ENCODE measurements at places on chromosomes 3 and 15. TPM values are rescaled to one million over a fixed set of nuclear protein-coding genes. Genes with fewer than 3 reads are reported as not detected.

DNA sequence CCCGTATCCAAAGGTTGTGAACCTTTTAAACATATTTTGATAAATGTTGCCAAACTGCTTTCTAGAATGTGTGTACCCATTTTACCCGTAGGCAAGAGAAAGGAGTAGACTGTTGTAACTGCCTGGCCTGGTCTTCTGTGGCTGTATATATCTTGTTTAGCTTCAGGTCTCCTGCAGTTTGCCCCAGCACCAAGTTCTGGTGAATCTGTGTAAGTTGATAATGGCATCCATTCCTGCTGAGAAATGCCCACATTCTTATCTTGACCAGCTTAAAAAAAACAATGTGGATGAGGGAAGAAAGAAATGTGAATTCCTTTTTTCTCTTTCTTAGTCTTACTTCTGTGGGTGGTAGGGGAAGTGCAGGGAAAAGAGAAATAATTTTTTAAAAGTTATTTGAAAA, 53.3 kb upstream of the TLE3 start:
- H3K36me3 ChIP-seq = no peaks in the 10 kb centered on the region
- no peak for DNase-seq
- peaks cover 14% of the 10 kb centered on the region for H3K4me1 ChIP-seq
- no peak overlapping the region for H3K27ac ChIP-seq
- H3K4me3 ChIP-seq = no peak overlapping the region

DNA sequence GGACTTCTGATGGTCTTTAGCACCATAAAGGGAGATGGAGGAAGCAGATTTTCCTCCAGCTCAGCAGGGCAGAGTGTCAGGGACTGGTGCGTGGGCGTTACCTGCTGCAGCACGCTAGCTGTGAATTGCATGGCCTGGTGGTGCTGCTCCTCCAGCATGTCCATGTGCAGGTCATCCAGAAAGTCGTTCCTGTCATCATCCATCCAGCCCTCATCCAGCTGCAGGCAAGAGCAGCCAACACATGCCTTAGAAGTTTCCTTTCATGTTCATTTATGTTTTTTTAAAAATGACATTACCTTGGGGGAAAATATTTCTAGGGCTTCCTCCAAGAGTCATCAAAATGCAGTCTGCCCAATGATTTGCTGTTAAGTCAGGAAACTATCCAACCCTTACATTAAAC, 239.2 kb downstream of the PDZRN3 start:
- H3K27me3 ChIP-seq = no peaks in the 10 kb centered on the region
- DNase-seq = no peak
- H3K27ac ChIP-seq = no peak overlapping the region
- peaks cover 39% of the 10 kb centered on the region for H3K36me3 ChIP-seq

- no peaks in the 10 kb centered on the region for H3K27me3 ChIP-seq
- no peak overlapping the region for H3K4me3 ChIP-seq
- H3K4me1 ChIP-seq = peaks cover 31% of the 10 kb centered on the region
- H3K36me3 ChIP-seq = peaks cover 13% of the 10 kb centered on the region
- no peak overlapping the region for H3K27ac ChIP-seq
Observed at GRCh38 chr3:65848024-65848423, 190.7 kb downstream of the MAGI1 start.

HTR3C gene
- not detected for total RNA-seq

GRCh38 chr3:112486811-112487505, 12.3 kb downstream of the BTLA start:
- H3K27me3 ChIP-seq = no peaks in the 10 kb centered on the region
- no peak overlapping the region for H3K27ac ChIP-seq
- no peak overlapping the region for H3K4me3 ChIP-seq
- DNase-seq = no peak
- H3K4me1 ChIP-seq = no peaks in the 10 kb centered on the region

PEX5L gene
- total RNA-seq = 1.9 TPM

- no peak for DNase-seq
- no peak overlapping the region for H3K4me3 ChIP-seq
- H3K4me1 ChIP-seq = peaks cover 2% of the 10 kb centered on the region
Observed at GRCh38 chr3:104820959-104821358, 545.8 kb upstream of the ALCAM start.

DNA sequence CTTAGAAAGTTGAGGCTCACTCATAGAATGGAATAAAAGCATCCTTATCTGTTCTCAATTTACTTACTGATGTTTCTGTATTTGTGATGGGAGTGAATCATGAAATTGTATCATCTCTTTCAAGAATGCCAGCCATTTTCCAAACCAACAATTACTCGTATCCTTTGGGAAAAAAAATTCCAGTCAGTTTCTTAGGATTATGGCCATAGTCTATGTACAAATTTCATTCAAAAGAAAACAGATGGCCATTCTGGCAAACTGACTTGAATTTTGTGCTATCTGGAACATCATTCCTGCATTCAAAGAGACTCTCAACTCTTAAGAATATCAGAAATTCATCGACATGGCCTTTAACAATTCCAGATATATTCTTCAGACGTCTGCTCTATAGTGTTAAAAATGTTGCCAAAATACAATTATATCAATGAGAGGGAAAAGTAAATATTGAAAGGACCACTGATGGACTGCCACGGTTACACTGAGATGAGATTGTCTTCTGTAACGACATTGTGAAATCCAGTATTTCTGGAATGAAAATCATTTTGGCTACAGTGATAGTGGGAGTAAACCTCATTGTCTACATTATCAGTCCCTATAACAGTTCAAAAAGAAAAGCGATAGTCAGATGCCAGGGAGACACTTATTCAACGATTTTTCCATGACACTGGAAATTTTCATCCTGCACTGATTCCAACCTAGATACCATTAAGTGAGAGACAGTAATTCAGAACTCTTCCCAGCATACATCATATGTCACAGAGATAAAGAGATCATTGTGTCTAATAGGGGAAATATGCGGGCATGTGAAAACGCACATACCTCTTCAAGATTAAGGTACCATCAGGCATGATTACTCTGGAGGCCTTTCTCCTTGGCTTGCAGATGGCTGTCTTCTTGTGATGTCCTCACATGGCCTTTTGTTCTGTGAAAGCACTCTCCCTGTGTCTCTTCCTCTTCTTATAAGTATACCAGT, 953.8 kb upstream of the ALCAM start:
- H3K4me1 ChIP-seq = no peaks in the 10 kb centered on the region
- H3K4me3 ChIP-seq = no peak overlapping the region
- DNase-seq = no peak

AADACL2 gene
- total RNA-seq = not detected

RFX7 gene
- total RNA-seq = 36.5 TPM

- no peak for DNase-seq
- H3K27me3 ChIP-seq = peaks cover 13% of the 10 kb centered on the region
- no peaks in the 10 kb centered on the region for H3K36me3 ChIP-seq
- H3K27ac ChIP-seq = no peak overlapping the region
- no peaks in the 10 kb centered on the region for H3K4me1 ChIP-seq
- no peak overlapping the region for H3K4me3 ChIP-seq
Observed at GRCh38 chr3:172511783-172512762, 11.2 kb downstream of the TNFSF10 start.

DNA sequence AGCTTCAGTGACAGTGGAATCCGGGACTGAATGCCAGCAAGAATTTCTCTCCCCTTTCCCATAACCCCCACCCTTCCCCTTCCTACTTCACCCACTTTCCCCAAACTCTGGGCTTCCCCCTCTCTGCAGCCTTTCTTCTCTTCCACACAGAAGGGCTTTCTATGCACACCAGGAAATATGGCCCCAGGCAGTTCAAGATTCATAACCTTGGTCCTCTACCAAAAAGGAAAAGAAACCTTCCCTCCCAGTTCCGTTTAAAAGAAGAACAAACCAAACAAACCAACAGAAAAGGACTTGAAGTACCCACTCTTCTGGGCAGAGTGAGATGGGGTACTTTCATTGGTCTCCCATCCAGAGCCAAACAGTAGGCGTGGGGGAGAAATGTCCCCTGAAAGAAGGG, 68.8 kb upstream of the ABHD2 start:
- no peak overlapping the region for H3K27ac ChIP-seq
- peaks cover 13% of the 10 kb centered on the region for H3K4me1 ChIP-seq
- no peak for DNase-seq

TMEM212 gene
- total RNA-seq = not detected

GRCh38 chr3:53056442-53056841, 10.6 kb upstream of the SFMBT1 start:
- no peak overlapping the region for H3K27ac ChIP-seq
- no peak for DNase-seq
- H3K4me3 ChIP-seq = no peak overlapping the region
- no peaks in the 10 kb centered on the region for H3K4me1 ChIP-seq

DNA sequence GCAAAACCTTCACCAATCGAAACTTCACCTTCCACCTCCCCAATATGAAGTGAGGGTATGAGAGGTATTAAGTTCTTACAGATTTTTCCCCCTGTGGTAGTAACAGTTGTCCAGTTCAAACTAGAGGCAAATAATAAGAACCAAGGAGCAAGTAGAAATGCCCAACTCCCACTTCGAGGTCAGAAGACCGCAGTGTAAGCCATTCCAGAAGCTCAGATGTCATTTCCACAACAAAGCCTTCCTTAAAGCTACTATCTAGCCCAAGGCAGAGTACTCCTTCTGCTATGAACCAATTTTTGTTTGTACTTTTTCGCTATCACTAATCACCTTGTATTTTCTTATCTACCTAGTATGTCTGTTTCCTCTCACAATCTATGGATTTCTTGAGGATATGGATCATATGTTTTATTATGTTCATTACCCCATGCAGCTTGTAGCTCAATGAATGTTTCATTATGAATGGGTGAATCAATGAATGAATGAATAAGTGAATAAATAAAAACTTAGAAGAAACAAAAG, 235.7 kb upstream of the KCNMB2 start:
- no peak overlapping the region for H3K4me3 ChIP-seq
- no peak overlapping the region for H3K27ac ChIP-seq
- no peaks in the 10 kb centered on the region for H3K27me3 ChIP-seq
- DNase-seq = no peak
- H3K4me1 ChIP-seq = no peaks in the 10 kb centered on the region

DNA sequence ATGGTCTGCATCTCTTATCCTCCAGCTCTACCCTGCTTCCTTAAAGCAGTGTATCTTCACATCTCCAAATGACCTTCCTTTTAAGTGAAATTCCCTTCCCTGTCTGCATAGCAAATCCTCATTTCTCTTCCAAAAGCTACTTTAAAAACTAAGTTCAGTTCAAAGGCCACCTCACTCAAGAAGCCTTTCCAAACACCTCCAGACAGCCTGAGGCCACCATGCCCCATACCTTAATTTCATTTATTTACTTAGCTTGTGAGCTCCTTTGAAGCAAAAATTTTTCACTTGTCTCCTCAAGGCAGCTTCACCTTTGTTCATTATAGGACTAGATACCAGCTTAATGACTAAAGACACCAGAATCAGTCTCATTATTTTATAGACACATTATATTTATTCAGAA, 39.4 kb downstream of the PIGB start:
- no peak for DNase-seq
- H3K27me3 ChIP-seq = no peaks in the 10 kb centered on the region
- peaks cover 3% of the 10 kb centered on the region for H3K4me1 ChIP-seq

- H3K36me3 ChIP-seq = no peaks in the 10 kb centered on the region
- H3K27ac ChIP-seq = no peak overlapping the region
- H3K27me3 ChIP-seq = peaks cover 2% of the 10 kb centered on the region
- no peak for DNase-seq
Observed at GRCh38 chr15:39110746-39111145, 470.1 kb upstream of the THBS1 start.

- peaks cover 6% of the 10 kb centered on the region for H3K4me1 ChIP-seq
- H3K27me3 ChIP-seq = peaks cover 3% of the 10 kb centered on the region
- peak overlapping the region; percentile 39 for H3K27ac ChIP-seq
- no peak overlapping the region for H3K4me3 ChIP-seq
Observed at GRCh38 chr3:55000546-55000945, 72.7 kb upstream of the LRTM1 start.

DNA sequence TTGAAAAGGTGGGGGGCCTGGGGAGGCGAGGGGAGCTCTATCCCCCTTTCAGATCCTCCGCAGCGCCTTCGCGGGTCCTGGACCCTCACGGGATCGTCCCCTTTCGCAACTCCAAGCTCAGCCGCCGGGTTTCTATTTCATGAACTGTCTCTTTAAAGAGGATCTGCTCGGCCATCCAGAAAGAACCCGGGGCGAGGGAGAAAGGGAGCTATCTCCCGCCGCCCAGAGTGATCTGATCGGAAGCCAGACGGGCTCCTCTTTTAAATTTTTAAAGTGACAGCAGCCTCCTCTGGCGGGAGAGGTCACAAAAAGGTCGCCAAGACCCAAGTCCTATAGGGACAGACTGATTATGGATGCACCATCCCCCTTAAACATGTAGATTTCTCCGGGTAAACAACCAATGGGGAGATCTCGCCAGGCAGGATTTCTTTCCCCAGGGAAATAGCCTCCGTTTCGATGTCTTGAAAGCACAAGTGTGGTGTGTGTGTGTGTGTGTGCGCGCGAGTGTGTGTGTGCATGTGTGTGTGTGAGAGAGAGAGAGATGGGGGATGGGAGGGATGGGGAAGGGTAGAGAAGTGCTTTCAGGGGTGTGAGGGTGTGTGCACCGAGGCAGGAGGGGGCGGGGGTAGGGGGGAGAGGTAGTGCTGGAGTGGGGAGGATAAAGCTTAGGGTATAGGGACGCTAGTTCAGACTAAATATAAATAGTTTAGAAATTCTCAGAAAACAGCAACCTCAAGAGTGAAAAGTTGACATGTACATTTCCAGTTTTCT, 516.1 kb downstream of the MECOM start:
- peak overlapping the region; percentile 96 for H3K27ac ChIP-seq
- peaks cover 8% of the 10 kb centered on the region for H3K36me3 ChIP-seq

DNA sequence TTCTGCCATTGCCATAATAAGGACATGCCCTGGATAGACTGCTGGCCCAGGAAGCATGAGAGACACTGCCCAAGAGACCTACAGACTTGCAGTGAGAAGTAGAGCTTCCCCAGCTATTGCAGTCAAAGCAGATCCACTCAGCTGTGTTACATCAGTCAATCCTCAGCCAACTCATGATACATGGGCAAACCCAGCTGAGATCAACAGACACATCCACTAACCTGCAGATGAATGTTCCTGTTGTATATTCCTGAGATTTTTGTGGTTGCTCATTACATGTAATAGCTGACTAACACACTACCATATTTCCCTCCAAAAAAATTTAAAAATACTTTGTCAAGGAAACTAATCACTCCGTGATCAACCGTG, 68.6 kb downstream of the DCLK3 start:
- no peaks in the 10 kb centered on the region for H3K27me3 ChIP-seq
- H3K27ac ChIP-seq = no peak overlapping the region
- no peak overlapping the region for H3K4me3 ChIP-seq
- H3K36me3 ChIP-seq = peaks cover 2% of the 10 kb centered on the region
- H3K4me1 ChIP-seq = no peaks in the 10 kb centered on the region

- peaks cover 5% of the 10 kb centered on the region for H3K4me1 ChIP-seq
- H3K36me3 ChIP-seq = no peaks in the 10 kb centered on the region
- no peak overlapping the region for H3K4me3 ChIP-seq
- DNase-seq = no peak
- H3K27me3 ChIP-seq = peaks cover 50% of the 10 kb centered on the region
- no peak overlapping the region for H3K27ac ChIP-seq
Observed at GRCh38 chr3:54376142-54376807, 253.9 kb downstream of the CACNA2D3 start.

GRCh38 chr3:98596541-98597500, 3.4 kb upstream of the CPOX start:
- DNase-seq = no peak
- H3K4me1 ChIP-seq = peaks cover 12% of the 10 kb centered on the region
- H3K27me3 ChIP-seq = no peaks in the 10 kb centered on the region

GRCh38 chr15:78448441-78449219, 10.6 kb downstream of the IREB2 start:
- no peak overlapping the region for H3K4me3 ChIP-seq
- H3K36me3 ChIP-seq = peaks cover 23% of the 10 kb centered on the region
- peaks cover 14% of the 10 kb centered on the region for H3K4me1 ChIP-seq
- no peak for DNase-seq
- no peaks in the 10 kb centered on the region for H3K27me3 ChIP-seq

Measured in progenitor cell of endocrine pancreas (in vitro differentiated cells).